ENCODE measurements at places on chromosomes 4 and X.

DNA sequence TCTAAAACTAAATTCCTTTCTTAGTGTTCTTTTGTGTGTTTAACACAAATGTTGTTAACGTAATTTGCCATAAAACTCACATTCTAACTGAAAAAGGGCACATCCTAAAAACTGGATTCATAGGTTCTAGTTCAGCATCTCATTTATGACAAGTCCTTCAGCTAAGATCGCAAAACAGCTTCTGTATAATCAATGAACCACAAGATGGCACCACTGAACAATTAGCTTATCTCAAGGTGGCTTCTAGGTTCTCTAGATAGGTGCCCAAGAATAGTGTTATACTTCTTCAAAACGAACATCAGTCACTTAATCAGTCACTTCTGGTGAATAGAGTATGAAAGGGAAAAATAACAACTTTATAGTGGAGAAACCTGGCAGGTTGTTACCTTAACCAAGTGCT, 54.3 kb downstream of the NRK start:
- DNase-seq: no peak

DNA sequence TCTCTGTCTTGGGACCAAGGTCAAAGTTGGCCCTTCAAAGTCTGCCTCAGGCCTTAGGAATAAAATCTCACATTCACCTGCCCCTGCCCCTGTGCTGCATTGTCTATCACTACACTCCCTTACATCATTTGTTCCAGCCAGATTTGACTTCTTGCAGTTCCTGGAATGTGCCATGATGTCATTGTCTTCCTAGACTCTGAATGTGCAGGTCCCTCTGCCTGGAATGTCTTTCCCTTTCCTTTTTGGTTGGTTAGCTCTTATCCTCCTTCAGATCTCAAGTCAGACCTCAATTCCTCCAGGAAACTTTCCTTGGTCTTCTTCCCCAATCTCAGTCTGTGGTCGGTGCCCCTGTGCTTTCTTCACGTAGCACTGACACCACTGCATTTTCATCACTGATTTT, 67.7 kb upstream of the EFNB1 start:
- DNase-seq: no peak

GRCh38 chr4:102734591-102735385, 26.0 kb downstream of the MANBA start:
- no peak for DNase-seq

GRCh38 chr4:160180211-160180610, 1077.3 kb downstream of the RAPGEF2 start:
- DNase-seq: no peak

DNA sequence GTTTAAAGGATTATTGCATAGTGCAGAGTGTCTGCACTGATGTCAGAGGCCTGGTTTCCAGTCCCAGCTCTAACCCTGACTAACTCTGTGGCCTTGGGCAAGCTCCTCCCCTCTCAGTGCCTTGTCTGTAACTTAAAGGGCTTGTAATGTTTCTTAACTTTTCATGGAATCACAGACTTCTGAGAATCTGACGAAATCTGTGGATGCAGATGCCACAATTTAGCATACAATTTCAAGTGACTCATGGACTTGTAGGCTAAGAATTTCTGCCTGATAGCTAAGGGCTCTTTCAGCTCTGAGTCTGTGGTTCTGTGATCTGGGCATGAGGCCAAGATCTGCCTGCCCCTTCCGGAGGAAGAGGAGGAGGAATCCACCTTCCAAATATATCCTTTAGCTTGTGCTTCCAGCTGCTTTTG, 236.9 kb downstream of the AR start:
- peak; percentile 47 for DNase-seq

Measured in left lobe of liver (tissue), 2 donors.